ENCODE measurements at places on chromosomes 3 and 15.

- no peak for DNase-seq
Observed at GRCh38 chr3:64331605-64332004, 106.3 kb upstream of the PRICKLE2 start.

DNA sequence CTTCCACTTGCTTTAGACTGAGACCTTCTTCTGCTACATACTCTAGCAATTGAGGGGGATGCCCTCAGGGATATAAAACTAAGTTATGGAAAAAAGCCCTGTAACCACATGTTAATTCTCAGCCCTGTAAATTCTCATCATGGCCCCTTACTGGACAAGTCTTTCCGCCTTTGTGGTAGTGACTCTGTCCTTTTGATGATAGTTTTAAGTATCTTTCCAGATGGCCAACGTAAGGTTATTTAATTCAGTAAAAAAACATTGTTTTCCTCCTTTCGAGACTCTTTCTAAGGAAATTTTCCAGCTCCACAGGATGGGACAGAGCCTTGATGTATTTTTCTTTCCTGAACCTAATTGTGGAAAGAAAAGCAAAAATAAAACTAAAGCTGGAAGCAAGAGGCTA lies 25.3 kb upstream of the TM4SF4 start:
- DNase-seq = no peak

- DNase-seq = no peak
Observed at GRCh38 chr15:66108483-66109265, 144.9 kb downstream of the MEGF11 start.

DNA sequence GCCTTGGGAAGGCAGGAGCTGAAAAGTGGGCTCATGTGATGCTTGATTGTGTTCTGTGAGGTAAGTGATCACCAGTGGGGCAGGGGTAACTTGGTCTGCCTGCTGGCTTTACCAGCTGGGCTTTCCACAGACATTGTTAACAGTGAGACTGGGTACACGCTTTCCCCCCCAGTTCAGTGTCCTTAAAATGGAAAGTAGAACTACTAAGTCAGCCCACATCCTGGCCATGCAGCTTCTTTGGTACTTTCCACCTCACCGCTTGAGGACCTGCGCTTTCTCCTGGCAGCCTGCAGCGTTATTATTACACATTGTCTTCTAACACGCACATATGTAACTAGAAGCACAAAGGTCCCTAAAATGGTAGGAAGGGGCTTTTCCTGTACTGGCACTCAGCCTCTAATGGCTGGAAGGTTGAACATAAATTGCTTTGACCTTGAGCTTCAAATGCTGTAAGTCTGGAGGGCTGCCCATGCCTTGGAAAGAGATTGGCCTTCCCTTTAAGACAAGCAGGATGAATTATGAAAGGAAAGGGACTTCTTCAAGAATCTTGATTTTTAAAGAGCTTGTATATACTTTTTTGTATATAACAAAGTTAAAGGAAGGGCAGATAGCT lies 216.1 kb upstream of the ROPN1 start:
- no peak for DNase-seq

DNA sequence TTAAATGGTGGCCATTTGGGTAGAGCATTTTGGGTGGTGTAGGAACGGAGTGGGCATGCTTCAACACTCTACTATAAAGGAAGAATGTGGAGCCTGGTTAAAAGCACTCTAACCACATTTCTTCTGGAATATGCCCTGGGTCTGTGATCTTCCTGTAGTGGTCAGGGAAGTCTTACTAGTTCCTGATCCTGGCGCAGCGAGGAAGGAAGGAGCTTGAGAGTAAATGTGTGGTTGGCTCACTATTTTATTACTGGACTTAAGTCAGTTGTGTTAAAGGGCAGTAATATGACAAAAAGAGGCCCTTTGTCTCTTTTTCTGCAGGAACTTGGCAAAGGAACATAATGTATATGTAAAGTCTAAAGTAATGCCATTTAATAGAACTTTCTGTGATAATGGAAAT lies 197.6 kb upstream of the ZPLD1 start:
- no peak for DNase-seq

GRCh38 chr3:21328711-21329390 lies 422.2 kb downstream of the ZNF385D start:
- DNase-seq = no peak

GRCh38 chr3:10232137-10232536 lies 16.1 kb upstream of the TATDN2 start:
- DNase-seq = no peak

GRCh38 chr15:64443747-64444621 lies 16.4 kb upstream of the ZNF609 start:
- DNase-seq = no peak

DNA sequence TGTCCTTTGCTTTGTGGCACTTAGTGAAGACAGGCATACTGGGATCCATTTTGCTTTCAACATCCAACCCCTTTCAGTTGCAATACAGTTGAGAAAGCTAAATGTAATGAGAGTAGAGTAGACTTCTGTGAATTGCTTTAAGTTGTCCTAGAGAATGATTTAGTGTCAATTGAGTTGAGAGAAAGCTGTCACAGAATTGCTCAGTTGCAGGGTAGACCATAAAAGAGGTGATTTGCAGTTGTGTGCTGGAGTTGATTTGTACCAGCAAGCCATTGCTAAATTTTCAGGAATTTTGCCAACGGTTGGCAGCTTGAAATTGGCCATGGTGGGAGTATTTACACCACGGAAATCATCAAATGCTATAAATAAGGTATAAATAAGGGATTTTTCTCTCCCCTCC lies 2.2 kb downstream of the ABHD5 start:
- no peak for DNase-seq

DNA sequence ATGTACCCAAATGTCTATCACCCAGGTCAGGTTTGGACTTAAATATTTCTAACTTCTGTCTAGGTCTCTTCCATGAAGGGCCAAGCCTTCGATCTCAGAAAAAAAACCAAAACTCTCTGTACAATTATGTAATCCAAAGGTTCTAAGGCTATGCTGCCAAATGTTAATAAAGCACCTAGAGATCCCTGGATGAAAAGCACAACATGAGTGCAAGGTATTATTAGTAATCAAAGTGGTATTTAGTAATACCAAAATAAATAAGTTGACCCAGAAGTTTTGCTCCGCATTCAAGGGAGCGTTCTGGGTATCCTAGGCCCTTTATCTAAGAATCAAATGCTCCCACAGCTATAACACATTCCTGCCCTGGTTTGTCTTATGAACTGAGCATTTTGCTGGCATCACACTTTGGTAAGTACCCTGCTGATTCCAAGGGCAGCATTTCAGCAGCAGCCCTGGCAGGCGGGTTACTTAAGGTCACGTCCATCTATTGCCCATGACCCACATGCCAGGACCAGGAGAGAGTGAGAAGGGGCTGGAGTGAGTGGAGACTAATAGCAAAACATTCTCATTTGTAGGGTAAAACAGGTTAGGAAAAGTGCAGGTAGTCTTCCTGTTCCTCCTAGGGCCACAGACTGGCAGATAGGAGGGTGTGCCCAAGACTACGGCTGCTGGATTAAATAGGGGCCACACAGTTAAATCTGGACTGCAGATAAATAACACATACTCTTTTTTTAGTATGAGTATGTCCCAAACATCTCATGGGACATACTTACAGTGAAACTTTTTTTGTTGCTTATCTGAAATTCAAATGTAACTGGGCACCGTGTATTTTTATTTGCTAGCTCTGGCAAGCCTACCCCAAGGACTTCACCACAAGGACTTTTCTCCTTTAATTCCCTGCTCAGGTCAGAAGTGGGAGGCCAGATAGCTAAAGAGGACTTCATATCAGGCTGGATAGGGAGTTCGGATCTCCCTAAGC lies 76.0 kb upstream of the SNRK start:
- DNase-seq = no peak

DNA sequence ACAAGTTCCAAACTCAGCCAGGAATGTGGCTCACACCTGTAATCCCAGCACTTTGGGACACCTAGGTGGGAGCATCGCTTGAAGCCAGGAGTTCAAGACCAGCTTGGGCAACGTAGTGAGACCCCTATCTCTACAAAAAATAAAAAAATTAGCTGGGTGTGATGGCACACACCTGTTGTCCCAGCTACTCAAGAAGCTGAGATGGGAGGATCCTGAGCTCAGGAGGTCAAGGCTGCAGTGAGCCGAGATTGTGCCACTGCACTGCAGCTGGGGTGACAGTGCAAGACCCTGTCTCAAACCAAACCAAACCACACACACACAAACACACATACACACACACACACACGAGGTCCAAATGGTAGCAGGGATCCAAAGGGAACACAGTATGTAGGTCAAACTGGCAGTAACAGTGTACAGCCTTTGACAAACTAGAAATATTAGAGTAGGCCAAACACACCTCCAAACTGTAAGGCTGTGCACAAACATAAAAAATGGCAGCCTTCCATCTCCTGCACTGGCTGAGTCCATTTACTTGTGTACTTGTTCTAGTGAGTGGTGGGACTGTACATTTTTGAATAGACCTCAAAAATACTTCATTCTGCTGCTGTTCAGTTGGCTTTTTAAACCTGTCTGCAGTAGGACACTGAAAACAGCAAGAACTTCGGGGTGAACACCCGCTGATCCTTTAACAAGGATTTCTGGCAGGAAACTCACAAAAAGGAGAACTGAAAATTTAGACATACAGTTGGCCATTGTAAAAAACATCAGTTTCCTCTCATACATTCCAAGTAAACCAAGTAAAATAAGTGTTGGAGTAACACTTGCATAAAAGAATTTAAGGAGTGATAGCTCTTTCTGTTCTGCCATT lies 33.6 kb downstream of the INTS14 start:
- no peak for DNase-seq

DNA sequence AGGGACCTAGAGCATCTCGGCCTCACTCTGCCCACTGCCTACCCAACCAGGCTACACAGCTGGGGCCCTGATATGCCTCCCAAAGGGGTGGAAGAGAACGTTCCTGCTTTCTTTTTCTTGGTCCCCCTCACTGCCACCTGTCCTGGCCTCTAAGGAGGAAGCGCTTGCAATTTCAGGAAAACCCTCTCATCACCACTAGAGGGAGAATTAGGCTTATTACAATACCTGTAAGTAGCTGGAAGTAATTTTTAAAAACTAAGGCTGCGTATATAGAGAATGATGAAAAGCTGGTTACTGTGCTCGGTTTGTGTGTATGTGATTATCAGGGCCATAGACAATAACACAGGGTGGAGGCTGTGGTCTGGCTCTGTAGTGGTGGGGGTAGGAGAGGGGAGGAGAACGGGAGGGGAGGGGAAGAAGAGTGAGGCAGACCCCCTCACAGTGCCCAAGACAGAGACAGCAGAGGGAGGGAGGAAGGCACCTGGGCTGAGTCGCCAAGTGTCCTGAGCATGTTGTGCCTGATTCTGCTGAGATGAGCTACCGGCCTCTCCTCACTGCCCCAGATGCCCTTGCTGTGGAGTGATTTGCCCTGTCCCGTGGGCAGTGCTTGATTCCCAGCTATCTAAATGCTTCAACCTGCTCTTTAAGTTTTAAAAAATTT lies 3.3 kb downstream of the GABRG3 start:
- DNase-seq = peak; percentile 30

- DNase-seq = no peak
Observed at GRCh38 chr3:190491533-190492054, 22.3 kb upstream of the IL1RAP start.

GRCh38 chr3:61612211-61613194 lies 51.1 kb downstream of the PTPRG start:
- DNase-seq = no peak

DNA sequence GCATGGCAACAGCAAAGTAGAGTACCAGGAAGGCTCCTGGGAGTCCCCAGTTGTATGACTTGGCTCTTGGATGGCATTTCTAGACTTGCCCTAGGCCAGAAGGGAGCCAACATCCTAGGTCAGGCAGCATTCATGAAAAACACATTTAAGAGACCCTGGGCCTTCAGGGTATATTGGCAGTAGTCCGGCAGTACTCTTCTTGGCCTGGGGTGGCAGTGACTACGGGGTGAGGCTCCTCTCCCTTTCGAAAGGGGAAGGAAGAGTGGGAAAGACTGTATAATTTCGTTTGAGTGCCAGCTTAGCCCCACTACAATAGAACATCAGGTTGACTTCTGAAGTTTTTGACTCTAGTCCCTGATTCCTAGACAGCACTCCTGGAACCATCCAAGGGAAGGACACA lies 136.4 kb downstream of the ZIC4 start:
- no peak for DNase-seq

GRCh38 chr15:27742751-27743477 lies 356.2 kb downstream of the OCA2 start:
- DNase-seq = no peak

DNA sequence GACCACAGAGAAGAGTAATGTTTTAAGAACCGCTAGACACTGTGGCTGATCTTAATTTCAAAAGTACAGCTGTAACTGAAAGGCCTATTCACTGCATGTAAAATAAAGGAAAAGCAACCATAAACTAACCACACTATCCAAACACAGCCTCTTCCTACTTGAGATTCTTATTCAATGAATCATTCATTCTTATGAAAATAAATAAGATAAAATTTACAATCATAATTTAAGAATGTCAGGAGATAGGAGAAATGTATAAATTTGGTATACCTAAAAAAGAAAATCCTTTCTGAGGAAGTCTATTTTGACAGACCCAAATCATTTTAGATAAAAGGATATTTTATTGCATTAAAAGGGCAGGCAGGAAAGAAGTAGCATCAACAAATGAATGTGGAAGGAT lies 533.5 kb upstream of the ZNF385D start:
- DNase-seq = no peak

DNA sequence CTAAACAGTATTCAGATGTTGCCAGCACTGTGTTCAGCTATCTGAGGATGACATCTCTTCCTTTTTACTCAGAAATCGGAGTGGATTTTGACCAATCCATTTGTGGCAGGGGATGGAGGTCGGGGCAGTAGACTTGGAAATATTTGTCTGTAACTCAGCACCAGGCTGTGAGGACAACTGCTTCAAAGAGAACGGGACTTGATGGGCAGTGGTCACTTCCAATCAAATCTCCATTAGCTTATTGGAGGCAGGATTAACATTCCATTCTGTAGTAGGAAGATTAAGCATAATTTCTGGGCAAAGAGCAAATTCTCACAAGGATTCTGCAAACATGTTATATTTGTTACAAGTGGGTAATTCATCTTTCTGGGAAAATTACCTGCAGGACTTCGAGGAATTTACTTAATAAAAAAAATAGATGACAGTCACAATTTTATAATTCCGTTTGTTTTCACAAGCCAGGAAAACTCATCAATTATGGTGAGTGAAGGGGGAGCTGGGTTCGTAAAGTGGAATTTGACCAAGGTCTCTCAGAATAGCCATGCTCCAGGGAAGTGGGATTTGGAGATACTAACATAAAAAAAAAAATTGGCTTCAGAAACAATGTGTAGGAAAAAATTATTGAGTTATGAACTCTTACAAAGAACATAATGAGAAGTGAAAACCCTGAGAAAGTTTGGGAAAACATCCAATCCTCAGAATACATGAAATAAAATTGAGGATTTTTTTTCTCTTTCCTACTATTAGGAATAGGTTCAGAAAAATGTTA lies 18.1 kb downstream of the CRABP1 start:
- DNase-seq = no peak

DNA sequence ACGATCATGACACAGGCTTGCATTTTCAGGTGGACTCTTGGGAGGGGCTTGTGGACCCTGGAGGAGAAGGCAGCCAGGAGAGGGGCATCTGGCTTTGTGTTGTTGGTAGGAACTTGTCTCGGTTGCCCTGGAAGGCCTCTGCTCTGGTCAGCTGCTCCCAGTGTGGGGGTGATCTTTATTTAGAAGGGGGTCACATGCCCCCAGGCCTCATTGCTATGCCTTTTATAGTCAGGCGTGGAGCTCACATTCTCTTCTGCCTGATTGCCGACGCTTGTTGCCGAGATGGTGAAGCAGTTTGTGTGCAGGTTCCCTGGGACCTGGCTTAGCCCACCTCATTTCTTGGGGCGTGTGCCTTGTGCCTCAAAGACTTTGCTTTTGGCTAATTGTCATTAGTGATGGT lies 66.6 kb downstream of the IGF1R start:
- no peak for DNase-seq

GRCh38 chr3:69386556-69387385 lies 883 bp upstream of the FRMD4B start:
- DNase-seq = no peak

All from NCI-H526 treated with DMSO at 0.1 percent for 48 hours (cell line).